HuH-7 (cell line): ENCODE measurements at places on chromosomes 2 and 18.

DNA sequence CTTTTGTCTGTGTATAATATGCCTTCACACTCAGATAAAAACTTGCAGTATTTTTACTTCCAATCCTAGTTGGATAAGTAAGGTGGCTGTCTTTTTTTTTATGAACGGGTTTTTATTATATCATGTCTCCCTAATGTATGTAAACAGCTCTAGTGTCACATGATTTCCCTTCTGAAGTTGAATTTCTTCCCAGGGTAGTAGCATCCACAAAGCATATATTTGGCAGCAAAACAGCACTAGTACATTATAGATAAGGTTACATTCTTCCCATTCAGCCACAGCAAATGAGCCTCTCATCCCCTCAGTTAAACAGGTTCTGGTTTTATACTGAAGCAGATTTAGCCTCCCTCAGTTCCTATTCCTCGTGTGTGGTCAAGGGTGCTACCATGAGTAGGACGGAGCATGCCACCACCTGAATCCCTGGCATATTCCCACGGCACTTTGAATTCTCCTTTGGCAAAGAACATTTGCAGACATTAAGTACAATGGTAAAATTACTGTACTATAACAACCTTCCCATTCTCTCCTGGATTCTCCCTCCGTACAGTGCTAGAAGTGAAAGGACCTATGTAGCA is 15.4 kb upstream of the DTNA start:
- no peak for DNase-seq

GRCh38 chr2:173027181-173028128 is 48.2 kb upstream of the MAP3K20 start:
- peak; percentile 47 for DNase-seq

GRCh38 chr18:58335821-58336220 is 291.8 kb downstream of the NEDD4L start:
- DNase-seq = no peak

DNA sequence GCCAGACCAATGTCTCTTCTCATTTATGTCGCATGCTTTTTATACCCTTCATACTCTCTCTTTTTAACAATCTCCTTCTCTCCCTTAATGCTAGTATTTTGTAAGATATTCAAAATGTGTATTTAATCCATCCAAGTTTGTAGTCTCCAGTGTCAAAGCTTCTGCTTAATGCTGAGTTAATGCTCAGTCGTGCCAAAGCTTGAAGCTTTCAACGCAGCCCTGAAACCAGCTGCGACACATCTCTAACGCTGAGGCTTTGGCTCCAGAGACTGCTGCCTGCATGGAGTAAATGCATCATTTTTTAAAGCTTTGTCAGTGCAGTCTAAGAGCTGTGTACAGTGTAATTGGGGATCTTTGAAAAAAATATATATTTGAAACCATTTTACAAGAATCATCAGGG is 2108.8 kb upstream of the PIK3C3 start:
- no peak for DNase-seq

DNA sequence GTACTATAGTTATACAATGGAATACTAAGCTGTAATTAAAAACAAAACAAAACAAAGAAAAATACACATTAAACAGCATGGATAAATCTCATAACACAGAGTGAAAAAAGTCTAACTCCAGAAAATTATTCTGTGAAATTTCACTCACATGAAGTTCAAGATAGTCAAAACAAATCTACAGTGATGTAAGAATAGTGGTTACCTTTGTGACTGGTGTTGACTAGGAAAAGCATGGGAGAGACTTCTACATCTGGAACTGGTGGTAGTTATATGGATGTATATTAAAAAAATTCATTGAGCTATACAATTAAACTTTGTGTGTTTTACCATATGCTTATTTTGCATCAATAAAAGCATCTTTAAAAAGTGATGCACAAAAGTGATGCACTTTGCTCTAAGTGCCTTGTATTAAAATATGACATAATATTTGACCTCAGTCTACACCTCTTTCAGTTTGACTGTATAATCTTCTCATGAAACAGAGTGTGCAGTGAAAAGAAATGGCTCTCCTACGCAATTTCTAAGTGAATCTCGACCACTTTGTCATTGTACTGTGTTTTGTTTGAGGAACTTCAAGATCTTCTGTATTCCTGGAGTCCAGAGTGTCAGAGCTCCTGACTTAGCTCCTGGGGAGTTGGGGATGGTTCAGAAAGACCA is 28.0 kb downstream of the STAT4 start:
- no peak for DNase-seq

DNA sequence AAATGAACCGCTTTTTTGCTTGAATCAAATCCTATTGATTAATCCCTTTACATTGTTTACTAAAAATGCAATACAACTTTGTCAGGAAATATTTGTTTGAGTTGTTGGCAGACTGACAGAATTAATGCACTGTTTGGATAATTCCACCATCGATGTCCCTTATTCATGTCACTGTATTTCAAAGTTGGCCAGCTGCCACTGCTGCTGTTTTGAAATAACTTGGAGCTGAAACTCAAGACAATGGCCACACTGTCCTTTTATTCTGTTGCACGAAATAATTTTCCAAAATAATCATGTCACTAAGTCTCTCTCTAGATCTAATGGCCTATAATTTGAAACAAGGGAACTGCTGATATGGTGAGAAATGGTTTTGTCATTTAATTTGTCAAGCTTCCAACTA is 55.2 kb upstream of the PAX3 start:
- DNase-seq = no peak

GRCh38 chr2:13539296-13539695 is 822.6 kb downstream of the TRIB2 start:
- no peak for DNase-seq

DNA sequence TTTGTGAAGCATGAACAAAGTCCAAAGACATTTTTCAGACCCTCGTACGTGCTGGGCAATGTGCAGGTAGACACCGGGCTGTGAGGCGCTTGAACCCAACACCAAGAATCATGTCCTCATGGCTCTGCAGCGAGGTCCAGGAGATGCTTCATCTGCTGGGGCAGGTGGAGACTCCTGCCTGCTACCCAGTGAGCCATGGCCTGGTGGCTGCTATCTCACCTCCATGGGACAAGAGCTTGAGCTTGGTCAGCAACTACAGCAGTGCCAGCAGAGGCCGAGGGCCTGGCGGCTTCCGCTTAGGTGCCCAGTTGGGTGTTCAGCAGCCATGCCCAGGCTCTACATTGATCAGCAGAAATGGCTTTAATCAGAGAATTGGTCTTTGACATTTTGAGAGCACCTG is 281.0 kb upstream of the HS6ST1 start:
- DNase-seq = no peak

DNA sequence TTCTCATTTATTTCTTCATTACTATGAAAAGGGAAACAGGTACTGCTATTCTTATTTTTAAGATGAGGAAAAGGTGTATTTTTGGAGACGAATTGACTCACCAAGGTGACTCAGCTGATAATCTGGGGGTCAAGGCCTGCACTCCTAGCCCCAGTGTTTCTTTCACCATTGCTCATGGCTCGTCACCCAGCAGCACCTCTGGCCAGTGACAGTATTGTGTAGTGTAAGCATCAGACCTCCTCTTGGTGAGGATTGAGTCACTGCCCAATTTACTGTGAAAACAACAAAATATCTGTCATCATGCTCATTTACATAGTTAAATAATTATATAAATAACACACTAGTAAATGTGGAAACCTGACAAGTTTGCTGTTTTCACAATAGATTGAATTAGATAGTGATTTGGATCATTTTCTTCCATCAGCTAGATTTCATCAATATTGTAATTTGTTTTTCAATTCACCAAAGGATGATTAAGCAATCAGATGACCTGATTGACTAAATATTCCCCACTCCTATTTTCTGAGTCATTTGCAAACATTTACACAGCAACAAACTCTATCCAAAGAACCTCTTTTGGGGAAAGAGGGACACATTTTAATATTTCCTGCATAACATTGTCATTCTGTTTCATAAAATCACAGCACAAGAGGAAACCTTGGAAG is 492.8 kb upstream of the RAB12 start:
- no peak for DNase-seq

DNA sequence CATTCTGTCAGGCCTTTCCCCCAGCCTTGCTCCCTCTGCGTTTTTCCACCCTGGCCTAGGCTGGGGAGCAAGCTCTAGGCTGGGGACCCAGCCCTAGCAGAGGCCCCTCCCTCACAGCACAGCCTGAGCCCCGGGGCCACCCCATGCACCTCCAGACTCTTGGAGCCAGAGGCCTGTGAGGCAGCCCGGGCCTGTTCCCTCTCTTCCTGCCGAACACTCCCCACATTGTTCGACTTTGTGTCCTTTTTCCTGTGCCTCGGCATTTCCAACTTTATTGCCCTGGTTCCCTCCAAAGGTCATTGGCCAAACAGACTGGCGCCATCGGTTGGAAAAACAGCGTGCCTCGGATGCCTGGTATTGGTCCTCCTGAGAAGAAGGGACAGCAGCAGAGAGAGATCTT is 79.7 kb downstream of the HS1BP3 start:
- DNase-seq = no peak

GRCh38 chr2:240129731-240130392 is 6.2 kb downstream of the COPS9 start:
- no peak for DNase-seq

DNA sequence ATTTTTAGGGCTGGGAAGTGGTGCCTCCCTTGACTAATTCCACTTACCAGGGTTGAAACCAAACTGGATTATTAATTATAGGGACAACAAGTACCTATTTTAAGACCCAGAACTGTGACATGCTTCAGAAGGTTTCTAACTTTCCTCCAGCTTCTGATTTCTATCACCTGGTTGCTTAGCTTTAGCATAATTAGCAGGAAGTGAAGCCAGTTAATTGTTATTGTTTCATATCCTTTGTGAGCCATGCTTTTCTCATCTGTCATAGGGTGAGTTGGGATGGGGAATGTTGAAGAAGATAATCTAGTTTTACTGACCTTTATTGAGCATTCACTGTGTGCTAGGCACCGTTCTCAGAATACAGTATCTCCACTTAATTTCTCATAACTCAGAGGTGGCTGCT is 3.2 kb downstream of the YPEL5 start:
- no peak for DNase-seq

DNA sequence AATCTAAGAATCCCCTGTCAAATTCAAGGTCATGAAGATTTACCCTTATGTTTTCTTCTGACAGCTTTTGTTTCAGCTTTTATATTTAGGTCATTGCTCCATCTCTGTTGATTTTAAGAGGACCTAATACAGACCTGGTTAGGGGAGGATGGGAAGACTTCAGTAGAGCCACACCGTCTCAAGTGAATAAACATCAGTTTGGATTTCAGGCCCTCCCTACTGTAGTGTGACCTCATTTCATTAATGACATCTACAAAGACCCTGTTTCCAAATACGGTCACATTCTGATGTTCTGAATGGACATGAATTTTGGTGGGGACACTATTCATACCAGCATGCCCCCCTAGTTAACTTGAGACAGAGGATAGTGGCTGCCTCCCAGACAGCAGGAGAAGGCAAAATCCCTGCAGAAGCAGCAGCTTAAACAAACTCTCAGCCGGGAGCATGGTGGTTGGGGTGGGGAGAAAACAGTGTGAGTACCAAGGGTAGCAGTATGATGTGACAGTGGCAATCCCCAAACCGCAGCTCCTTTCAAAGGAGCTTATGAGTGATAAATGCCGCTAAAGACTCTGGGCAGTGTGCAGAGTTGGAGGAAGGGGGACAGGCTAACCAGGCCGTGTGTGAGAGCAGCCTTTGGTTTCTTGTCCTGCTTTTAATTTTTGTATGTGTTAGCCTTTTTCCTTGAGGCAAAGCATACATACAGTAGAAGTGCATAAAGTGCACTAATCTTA is 65.9 kb upstream of the TNP1 start:
- no peak for DNase-seq

DNA sequence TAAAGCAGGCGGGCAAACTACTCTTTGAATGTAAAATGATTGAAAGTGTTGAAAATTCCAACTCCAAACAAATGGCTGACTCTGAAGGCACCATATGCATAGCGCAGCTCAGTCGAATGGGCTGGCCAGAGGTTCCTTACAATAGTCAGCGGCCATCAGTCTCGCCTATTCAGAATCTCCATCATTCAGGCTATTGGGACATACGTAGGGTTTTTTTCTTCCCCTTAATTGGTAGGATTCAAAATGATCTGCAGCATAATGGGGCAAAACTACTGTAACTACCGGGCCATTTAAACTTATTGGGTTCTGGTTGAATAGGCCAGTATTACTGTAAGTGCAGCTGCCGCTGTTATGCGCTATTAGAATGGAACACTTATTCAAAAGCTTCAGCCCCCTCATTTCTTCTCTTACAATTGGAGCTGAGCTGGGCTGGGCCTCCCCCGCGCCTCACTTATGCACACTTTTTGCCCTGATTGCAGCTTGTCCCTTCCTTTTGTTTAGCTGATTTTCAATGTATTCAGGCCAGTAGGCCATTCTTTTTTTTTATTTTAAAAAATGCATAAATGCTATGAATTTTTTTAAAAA is 40.4 kb downstream of the SLC9A4 start:
- no peak for DNase-seq

- DNase-seq = no peak
These were observed 262.0 kb downstream of the SLC8A1 start for GRCh38 chr2:40189881-40190280.

DNA sequence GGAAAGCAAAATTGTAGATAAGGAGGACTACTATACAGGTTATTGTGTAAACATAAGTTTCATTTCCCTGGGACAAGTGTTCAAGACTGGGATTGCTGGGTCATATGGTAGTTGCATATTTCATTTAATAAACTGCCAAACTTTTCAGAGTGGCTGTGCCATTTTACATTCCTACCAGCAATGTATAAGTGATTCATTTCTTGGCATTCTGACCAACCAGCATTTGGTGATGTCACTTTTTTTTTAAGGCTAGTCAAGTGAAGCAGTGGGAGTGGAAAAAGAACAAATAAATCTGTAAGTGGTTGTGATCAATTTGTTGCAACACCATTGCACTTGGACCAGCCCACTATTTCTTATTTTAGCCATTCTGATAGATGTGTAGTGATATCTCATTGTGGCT is 5.2 kb upstream of the CHCHD5 start:
- no peak for DNase-seq

- no peak for DNase-seq
These were observed 32.1 kb upstream of the TTC39C start for GRCh38 chr18:23982155-23983079.

DNA sequence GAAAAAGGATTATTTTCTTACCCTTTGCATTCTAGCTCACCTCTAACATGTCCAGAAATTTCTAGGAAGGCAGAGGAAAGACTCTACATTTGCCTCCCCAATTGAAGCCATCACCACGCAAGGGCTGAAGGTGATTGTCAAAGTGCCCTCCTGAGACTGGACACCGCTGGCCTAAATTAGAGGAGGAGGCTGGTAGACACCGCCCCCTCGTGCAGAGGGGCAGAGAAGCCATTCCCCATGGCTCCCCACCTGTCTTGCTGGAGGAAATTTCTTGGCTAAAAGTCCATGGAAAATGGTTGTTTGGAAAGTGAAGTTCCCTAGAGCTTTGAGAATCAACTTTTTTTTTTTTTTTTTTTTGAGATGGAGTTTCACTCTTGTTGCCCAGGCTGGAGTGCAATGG is 31.3 kb upstream of the CREB1 start:
- DNase-seq = no peak

DNA sequence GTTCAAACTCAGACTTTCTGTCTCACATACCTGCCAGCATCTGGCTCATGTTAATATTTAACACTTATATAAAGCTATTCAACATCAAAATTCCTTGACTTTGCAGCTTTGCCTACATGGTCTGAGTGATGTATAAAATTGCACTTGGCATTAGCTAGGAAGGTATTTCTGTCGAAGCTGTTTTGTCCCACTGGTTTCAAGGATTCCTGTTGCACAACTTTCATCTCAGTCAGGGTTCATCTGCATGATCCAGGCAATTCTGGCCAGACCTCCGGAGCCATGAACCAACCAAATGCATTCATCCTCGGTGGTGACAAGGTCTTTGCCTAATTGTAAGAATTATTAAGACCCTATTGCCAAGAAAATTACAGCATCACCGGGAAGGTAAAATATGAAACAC is 185.4 kb downstream of the ZEB2 start:
- DNase-seq = no peak

- DNase-seq = no peak
These were observed 30.1 kb downstream of the INO80C start for GRCh38 chr18:35467624-35468016.
